T-helper 17 cell (primary cell): ENCODE measurements at places on chromosomes 4 and X. TPM values are rescaled to one million over a fixed set of nuclear protein-coding genes. Genes with fewer than 3 reads are reported as not detected.

Gene RGN
- not detected for total RNA-seq

Gene RAI2
- 0.18 TPM for total RNA-seq

Gene POU4F2
- total RNA-seq = not detected

Gene PCDH19
- 0.03 TPM for total RNA-seq

Gene DCAF8L2
- total RNA-seq = not detected

Gene SRPX2
- not detected for total RNA-seq

Gene NPNT
- not detected for total RNA-seq

Gene HAND2
- not detected for total RNA-seq

Gene TMSB15C
- 1.6 TPM for total RNA-seq

Gene MCTS1
- 19.6 TPM for total RNA-seq

Gene CCDC110
- not detected for total RNA-seq

Gene GAB3
- 18.4 TPM for total RNA-seq

Gene ELF4
- 28.4 TPM for total RNA-seq

Gene HMGN5
- total RNA-seq = 1.1 TPM

Gene MBNL3
- total RNA-seq = 32.5 TPM

Gene GPR50
- total RNA-seq = not detected

Gene BCAP31
- total RNA-seq = 101 TPM

Gene ELF2
- total RNA-seq = 80.6 TPM

Gene FAAH2
- 11.8 TPM for total RNA-seq

Gene UGT2B15
- not detected for total RNA-seq

Gene PUDP
- total RNA-seq = 8.4 TPM

Gene CXCL8
- total RNA-seq = 41.3 TPM

Gene UGT2B17
- total RNA-seq = not detected

Gene FAM9C
- not detected for total RNA-seq

Gene C4orf36
- total RNA-seq = not detected

Gene C4orf50
- total RNA-seq = 0.87 TPM

Gene NEXMIF
- 0.94 TPM for total RNA-seq

Gene EGFL6
- not detected for total RNA-seq

Gene AMOT
- total RNA-seq = 1.4 TPM

Gene HMX1
- not detected for total RNA-seq

Gene GLRB
- not detected for total RNA-seq

Gene FUNDC2
- 40.7 TPM for total RNA-seq

Gene FMR1
- total RNA-seq = 75.2 TPM

Gene DUX4
- not detected for total RNA-seq

Gene ZNF711
- total RNA-seq = 0.70 TPM

Gene RS1
- not detected for total RNA-seq

Gene VEGFC
- total RNA-seq = 1.8 TPM

Gene ANXA10
- total RNA-seq = not detected

Gene RHOH
- 459 TPM for total RNA-seq

Gene CXXC4
- total RNA-seq = 0.21 TPM

Gene L1CAM
- 2.3 TPM for total RNA-seq

Gene ZNF157
- total RNA-seq = 0.55 TPM

Gene DMRTC1B
- total RNA-seq = 0.65 TPM

Gene BGN
- not detected for total RNA-seq

Gene APOO
- 14.9 TPM for total RNA-seq

Gene MAGEE2
- not detected for total RNA-seq

Gene BEX1
- 0.81 TPM for total RNA-seq

Gene HEPH
- not detected for total RNA-seq

Gene TRAM1L1
- total RNA-seq = not detected

Gene MAOB
- not detected for total RNA-seq

Gene TMPRSS11E
- total RNA-seq = not detected

Gene HERC6
- 15.5 TPM for total RNA-seq

Gene ACE2
- not detected for total RNA-seq

Gene S100P
- 2.1 TPM for total RNA-seq

Gene TRIM61
- total RNA-seq = 0.45 TPM

Gene DDIT4L
- total RNA-seq = not detected

Gene TLR1
- total RNA-seq = 16.6 TPM

Gene DCLK2
- not detected for total RNA-seq

Gene SMIM31
- not detected for total RNA-seq
